ENCODE measurements at places on chromosomes 16 and 17.

GRCh38 chr16:73614131-73614530, 566.2 kb upstream of the ZFHX3 start:
- DNase-seq, result no peak

DNA sequence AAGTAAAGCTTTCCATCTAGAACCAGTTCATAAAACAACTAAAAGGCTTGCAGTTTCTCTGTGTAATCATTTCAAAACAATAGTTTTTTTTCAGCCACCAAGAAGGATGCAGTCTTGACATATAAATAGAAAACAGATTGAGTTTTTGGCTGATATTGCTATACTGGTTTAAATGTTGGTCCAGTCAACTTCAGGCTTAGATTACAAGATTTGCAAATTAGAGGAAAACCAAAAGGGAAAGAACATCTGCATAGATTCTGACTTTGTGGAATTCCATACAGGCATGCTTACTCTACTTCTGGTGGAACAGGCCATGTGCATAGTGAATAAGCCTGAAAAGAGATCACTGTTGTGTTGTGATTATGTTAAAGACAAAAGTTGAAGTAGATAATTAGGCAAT, 150.3 kb downstream of the BCAS3 start:
- DNase-seq, result no peak

GRCh38 chr17:7035591-7036368, at the start of gene SLC16A13:
SLC16A13 (plus strand) TSS chr17:7036015; CDS start chr17:7036383, 368 bp downstream.
- peak; percentile 98 for DNase-seq

GRCh38 chr16:79053577-79053976, 547.0 kb downstream of the MAF start:
- no peak for DNase-seq

DNA sequence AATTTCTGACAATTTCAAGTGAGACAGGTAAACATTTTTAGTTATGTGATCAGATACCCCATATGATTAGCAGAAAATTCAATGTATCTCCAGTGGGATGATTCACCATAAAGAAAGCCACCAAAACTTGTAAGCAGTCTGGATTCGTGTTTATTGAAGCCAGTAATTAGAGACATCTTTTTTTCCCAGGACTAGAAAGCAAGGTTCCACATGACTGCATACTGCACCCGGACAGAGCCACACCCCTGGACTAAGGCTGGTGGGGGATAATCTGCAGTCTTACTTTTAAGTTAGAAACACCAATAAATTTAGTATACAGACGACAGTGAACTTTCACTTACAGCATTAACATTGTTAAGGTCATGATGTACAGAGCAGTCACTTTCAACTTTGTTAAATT, 24.2 kb upstream of the CMTM4 start:
- no peak for DNase-seq

DNA sequence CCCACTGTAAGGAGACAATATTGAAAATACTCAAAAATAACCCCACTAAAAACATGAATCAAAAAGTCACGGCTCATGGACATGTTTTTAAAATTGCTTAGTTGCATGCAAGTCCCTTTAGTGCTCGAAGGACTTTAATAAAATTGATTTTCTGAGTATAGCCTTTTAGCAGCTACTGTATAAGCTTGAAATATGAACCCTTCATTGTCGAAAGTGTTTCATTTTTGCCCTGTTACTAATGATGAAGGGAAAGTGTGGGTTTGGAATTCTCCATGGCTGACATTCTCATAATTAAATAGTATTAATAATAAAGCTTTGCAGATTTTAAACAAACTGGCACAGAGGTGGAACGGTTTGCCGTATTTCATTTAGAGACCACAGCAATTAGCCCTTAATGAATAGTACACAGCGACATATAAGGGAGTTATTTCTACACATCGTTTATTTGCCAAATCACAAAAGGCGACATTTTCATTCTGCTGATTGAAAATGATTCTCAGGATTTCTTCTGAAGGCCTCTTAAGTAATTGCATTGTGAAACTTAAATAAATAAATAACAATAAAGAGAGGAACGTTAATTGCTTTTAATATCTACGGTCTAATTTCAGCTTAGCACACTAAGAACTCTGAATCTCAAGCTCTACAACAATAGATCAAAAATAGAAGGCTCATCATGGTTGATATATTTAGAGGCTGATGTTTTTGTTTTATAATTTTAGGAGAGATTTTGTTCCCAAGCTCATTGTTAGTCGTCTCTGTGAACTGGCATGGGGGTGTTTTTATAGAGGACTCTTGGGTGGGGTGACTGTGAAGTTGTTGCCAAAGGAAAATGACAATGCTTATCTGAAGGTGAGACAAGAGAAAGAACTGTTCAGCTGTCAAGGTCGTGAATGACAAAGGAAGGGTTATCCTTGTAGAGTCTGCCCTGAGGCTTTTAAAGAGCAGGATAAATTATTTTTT, 60.6 kb downstream of the IRX6 start:
- no peak for DNase-seq

DNA sequence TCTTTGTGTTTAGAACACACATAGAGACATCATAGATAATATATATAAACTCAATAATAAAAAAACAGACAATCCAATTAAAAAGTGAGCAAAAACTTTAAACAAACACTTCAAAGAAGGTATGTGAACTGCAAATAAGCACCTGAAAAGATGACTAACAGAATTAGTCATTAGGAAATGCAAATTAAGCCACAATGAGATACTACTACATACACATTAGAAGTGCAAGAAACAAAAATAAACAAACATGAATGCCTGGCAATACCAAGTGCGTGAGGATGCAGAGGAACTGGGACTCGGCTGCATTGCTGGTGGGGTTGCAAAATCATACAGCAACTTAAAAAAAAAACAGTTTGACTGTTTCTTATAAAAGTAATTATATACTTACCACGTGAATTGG, 799.0 kb downstream of the KCNJ2 start:
- no peak for DNase-seq

- DNase-seq, result no peak
These were observed 169.1 kb downstream of the XYLT1 start for GRCh38 chr16:17301593-17302135.

GRCh38 chr17:51948128-51948527, 210.4 kb downstream of the CA10 start:
- DNase-seq, result no peak

GRCh38 chr17:77458202-77459017, 317.6 kb downstream of the SEC14L1 start:
- peak; percentile 43 for DNase-seq

Data from CD4-positive, alpha-beta T cell treated with Interleukin-4 for 4 hours (primary cell).